ENCODE measurements at places on chromosomes 5 and 9.

DNA sequence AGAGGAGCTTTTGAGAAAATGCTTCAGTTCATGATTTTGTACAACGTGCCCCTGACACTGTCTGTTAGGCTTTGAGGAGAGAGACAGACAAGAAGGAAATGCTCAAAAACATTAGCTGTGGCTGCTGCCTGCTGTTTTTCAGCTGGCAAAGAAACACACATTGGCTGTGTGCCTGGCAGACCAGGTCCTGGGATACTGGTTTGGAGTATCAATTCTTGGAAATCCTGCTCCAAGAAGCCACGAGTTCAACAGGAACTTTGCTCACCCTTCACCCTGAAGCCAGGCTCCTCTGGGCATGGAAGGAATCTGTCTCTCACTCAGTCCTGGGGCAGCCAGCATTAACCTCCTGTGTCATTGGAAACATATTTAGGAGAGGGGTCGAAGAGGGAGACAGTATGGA lies 245.5 kb downstream of the AUH start:
- no peak for DNase-seq

- DNase-seq: no peak
Observed at GRCh38 chr9:94921092-94921471, 194.6 kb downstream of the AOPEP start.

DNA sequence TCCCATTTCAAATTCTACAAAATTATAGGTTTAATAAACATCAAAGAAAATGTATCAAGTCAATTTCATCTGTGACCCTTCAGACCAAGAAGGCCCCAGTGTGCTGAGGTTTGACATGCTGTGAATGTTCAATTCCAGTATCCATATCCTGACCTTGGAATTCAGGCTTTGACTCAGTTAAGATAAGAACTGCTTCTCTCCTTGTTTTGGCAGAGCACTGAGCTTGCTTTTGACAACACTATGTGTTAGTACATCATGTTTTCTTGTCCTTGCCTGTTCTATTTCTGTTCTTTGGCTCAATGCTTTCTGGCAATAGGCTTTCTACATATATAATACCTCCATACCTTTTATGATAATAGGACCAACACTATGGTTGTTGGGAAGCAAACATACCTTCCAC lies 105.6 kb downstream of the PLCXD3 start:
- DNase-seq: no peak

DNA sequence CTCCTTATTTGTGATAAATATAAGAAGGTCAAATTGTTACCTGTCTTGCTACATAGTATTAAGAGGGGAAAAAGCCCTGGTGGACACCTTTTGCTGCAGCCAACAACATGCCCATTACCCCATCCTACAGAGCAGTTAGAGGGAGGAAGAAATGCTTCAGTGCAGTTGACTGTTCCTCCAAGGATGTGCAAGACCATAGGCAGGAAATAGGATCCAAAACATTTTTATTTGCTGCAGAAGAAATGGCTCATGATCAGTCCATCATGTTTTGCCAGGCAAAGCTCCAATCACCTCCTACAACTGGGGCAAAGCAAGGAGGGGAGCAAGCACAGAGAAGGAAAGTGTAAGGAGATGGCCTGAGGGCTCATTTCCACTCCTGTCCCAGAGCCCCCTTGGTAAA lies 399.1 kb upstream of the PIK3R1 start:
- DNase-seq: no peak

- DNase-seq: no peak
Observed at GRCh38 chr5:109911731-109912130, 222.0 kb downstream of the MAN2A1 start.

- peak; percentile 5 for DNase-seq
Observed at GRCh38 chr5:9015260-9015936, 530.5 kb downstream of the SEMA5A start.

GRCh38 chr9:72952914-72953313 lies at the start of gene ALDH1A1:
Gene ALDH1A1, minus strand, starts transcription at chr9:72953053. Its CDS starts 53 bp downstream, at chr9:72953000.
- DNase-seq: peak; percentile 86

GRCh38 chr5:152124409-152125041 lies 199.9 kb upstream of the GLRA1 start:
- DNase-seq: no peak

- no peak for DNase-seq
Observed at GRCh38 chr9:135891027-135891631, 16.2 kb downstream of the CAMSAP1 start.

- no peak for DNase-seq
Observed at GRCh38 chr5:132662004-132662401, 4.0 kb downstream of the IL13 start.

DNA sequence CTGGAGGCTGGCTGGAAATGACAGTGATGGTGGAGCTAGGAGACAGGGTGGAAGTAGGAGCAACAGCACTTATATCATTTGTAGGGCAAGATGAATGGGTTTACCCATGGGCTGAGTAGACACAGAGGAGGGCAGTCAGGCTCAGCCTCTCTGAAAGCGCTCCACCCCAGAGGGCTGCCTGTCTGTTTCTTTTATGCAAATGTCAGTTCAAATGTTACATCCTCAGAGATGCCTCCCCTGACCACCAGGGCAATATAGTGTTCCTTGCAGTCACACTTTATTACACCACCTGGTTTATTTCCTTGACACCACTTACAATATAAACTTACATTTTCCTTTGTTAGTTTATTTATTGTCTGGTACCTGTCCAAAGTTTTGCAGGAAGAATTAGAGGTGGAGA lies 159.5 kb upstream of the IL12B start:
- DNase-seq: no peak

Data from hematopoietic multipotent progenitor cell treated with erythropoietin and hydrocortisone succinate and interleukin-3 and kit ligand, for 6 days (in vitro differentiated cells).